ENCODE measurements at places on chromosomes 2 and 18.
A peak's percentile ranks its signal among the peaks of the same experiment; 100 is the strongest.

DNA sequence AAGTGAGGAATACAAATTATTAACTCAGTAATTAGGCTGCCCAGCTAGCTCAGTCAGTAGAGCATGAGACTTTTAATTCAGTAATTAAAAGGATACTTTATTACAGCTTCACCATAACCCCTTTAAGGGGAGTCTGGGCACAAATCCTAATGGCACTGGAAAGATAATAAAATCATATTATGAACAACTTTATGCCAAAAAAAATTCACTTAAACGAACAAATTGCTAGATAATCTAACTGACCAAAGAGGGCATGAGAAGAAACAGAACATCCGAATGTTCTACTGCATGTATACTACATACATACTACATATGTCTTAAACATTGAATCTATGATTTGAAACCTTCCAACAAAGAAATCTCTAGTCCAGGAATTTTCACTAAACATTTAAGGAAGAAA, 159.5 kb downstream of the CYP26B1 start:
- DNase-seq, result no peak

GRCh38 chr2:106142683-106143082, 51.4 kb downstream of the UXS1 start:
- no peak for DNase-seq

- no peak for DNase-seq
Measured at GRCh38 chr18:76370201-76370600, 124.8 kb downstream of the ZNF516 start.

GRCh38 chr2:109164739-109165221, 35.8 kb downstream of the SH3RF3 start:
- DNase-seq, result no peak

- DNase-seq, result no peak
Measured at GRCh38 chr2:112137516-112138158, 548 bp upstream of the FBLN7 start.

GRCh38 chr18:34695310-34695709, 14.8 kb upstream of the DTNA start:
- DNase-seq, result no peak

DNA sequence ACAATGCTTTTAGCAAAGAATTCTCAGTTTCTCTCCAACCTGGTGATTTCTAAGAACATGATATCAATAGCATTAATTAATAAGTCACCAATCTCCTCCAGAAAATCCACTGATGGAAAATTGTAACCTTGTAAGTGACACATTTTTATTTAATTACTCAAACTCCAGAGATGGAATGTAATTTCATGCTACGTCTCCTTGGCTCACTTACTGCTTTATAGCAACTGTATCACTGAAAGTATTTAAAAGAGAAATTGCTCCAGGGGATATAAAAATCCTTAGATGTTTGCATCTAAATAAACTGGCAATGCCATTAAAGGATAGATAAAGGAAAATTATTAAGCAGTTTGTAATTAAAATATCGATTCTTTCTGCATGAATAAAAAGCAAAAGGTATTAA, 325.4 kb downstream of the TSN start:
- no peak for DNase-seq

- no peak for DNase-seq
Measured at GRCh38 chr2:56034258-56034657, 110.7 kb upstream of the EFEMP1 start.

- no peak for DNase-seq
Measured at GRCh38 chr2:68352651-68353391, 12.3 kb upstream of the PLEK start.

DNA sequence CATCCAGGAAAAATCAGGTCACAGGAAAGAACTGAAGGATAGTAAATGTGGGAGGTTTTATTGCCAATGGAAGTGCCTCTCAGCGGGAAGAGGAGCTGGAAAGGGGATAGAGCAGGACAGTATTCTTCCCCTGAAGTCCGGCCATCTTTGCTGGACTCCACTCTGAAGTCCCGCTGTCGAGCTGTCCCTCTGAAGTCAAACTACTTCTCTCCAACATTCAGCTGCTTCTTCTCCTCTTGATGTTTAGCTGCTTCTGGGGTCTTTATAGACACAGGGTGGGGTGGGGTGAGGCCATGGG, 23.5 kb upstream of the SLC39A10 start:
- DNase-seq, result no peak

DNA sequence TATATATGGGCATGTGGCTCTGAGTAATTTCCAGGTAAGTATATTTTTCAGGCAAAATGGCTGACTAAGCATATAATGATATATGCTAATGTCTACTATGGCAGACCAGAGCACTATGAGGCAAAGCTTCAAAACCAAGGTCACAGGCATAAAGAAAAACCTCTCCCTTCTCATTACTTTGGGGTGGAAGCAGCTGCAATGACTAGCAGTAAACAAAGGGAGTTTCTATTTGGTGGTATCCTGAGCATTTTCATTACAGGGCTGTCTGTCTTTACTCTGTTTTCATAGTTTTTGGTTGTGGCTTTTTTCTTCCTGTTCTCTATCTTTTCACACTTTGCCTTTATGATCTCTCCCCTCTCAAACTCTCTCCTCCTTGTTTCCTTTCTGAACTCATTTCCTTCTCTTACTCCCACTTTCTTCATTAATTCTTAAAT, 15.6 kb downstream of the PDE6D start:
- DNase-seq, result no peak

- DNase-seq, result no peak
Measured at GRCh38 chr2:183060571-183061231, 17.8 kb upstream of the DUSP19 start.

- DNase-seq, result peak; percentile 51
Measured at GRCh38 chr18:11937874-11938478, 29.9 kb upstream of the MPPE1 start.

DNA sequence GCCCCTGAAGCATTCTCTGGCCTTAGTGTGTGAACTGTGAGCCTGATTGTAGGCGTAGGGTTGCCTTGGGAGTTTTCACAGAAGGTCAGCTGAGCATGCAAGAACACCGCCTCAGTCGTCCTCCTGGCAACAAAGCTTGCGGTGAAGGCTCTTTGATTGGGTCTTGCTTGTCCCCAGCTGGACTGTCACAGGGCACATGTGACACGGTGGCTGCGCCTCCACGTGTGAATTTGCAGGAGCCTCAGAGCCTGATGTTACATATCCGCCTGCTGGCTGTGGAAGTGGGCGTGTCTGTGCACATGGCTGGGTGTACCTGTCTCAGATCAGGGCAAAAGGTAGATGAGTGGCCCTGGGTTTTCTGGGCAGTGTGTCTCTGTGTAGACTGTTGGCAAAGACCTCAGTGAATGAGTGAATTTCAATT, 228.7 kb downstream of the HAUS1 start:
- no peak for DNase-seq

- peak; percentile 2 for DNase-seq
Measured at GRCh38 chr2:127674241-127675209, 805 bp downstream of the LIMS2 start.

DNA sequence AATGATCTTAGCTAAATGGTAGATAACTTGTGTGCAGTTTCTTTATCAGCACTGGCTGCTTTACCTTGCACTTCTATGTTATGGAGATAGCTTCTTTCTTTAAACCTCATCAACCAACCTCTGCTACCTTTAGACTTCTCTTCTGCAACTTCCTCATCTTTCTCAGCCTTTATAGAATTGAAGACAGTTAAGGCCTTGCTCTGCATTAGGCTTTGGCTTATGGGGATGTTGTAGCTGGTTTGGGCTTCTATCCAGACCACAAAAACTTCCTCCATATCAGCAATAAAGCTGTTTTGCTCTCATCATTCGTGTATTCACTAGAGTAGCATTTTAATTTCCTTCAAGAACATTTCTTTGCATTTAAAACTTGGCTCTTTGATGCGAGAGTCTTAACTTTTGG, 123.7 kb downstream of the PIK3C3 start:
- DNase-seq, result no peak

DNA sequence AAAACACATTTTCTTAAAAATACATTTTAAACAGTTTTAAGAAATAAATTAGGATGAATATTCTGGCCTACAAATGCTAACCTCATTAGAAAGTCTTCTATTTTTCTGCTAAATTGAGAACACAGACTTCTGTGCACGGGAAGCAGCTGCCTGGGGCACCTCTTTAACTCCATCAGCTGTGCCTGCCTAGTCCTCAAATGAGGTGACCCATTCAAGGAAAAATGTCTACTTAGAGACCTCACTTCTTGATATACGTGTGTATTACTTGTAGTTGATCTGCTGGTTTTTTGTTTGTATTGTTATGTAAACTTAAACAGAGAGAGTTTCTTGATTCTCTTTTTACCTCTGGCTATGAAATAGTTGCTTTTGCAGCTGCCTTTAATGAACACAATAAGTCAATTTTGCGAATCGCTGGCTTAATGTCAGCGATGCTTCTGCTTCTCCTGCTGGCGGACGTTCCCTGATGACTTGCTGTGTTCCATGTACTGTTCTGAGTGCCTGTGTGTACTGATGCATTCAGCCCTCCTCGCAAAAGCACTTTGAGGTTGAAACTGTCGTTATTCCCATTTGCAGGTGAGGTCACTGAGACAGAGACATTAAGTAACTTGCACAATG, 88.7 kb upstream of the TXNDC2 start:
- no peak for DNase-seq

- DNase-seq, result no peak
Measured at GRCh38 chr18:23532848-23533247, 29.5 kb downstream of the RMC1 start.

DNA sequence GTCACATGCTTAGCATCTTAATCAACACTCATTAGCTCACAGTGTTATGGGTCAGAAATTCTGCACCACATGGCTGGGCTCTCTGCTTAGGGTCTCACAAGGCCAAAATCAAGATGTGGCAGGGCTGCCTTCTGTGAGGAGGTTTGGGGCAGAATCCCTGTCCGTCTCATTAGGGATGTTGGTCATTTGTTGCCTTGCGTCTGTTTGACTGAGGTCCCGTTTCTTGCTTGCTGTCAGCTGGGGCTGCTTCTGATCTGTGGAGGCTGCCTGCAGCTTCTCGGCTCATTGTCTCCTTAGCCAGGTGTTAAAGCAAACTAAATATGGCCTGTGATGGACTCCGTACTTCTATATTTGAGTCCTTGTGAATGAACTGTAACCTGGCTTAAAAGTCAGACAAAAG, 146.5 kb downstream of the NDUFA10 start:
- DNase-seq, result no peak

- DNase-seq, result no peak
Measured at GRCh38 chr18:75533950-75534349, 106.4 kb upstream of the SMIM21 start.

DNA sequence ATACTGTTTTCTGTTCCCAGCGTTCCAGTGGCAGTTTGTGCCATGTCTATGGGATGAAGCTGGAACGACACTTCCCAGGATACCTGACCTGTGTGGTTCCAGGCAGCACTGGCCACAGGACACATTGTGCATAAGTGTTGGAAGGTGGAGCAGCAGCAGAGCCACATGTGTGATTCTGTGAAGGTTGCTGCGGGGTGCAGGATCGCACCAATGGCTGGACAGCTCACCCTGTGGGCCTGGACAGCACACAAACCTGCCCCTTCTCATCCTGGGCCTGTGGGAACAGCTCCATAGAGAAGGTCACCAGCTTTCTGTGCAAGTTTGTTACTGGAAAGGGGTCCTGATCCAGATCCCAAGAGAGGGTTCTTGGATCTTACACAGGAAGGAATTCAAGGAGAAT, 252.2 kb upstream of the RAB6C start:
- no peak for DNase-seq

DNA sequence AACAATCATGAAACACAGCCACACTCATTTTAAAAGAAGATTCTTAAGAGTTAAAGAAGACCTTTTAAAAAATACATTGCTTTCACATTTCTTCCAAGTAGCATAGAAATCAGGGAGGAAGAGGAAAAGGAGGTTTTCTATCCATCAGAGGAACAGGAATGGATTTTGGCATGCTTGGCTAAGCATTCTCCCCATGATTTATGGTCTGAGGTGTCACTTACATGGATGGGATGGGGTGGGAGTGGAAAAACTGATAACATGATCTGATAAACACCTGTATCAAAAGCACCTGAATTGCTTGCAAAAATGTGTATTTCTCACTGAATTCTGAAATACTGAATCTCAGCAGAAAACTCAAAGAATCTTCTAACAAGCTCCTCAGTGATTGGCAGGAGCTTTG, 265.9 kb downstream of the NRXN1 start:
- DNase-seq, result no peak

GRCh38 chr2:237299906-237300305, 114.1 kb downstream of the COL6A3 start:
- no peak for DNase-seq

GRCh38 chr18:11055721-11056120, 93.6 kb downstream of the PIEZO2 start:
- no peak for DNase-seq

DNA sequence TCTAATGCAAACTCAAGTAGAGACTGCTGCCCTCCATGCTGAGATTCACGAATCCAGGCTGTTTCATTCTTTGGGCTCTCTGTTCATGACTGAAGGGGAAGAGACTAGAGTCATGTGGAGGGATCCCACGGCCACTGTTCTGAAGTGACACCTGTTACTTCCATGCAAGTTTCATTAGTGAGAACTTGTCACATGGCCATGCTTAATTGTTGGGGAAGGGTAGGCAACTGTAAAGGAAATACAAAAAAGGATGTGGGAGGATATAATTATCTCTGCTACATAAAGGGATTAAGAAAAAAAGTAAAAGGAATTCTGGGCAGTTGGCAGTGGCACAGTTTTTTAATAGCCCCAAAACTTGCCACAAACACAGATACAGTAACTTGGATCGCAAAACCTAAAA, 28.0 kb upstream of the PSME4 start:
- no peak for DNase-seq

- DNase-seq, result no peak
Measured at GRCh38 chr2:152426801-152427200, 91.8 kb downstream of the FMNL2 start.

- DNase-seq, result no peak
Measured at GRCh38 chr2:46012618-46013240, 284.5 kb upstream of the EPAS1 start.

DNA sequence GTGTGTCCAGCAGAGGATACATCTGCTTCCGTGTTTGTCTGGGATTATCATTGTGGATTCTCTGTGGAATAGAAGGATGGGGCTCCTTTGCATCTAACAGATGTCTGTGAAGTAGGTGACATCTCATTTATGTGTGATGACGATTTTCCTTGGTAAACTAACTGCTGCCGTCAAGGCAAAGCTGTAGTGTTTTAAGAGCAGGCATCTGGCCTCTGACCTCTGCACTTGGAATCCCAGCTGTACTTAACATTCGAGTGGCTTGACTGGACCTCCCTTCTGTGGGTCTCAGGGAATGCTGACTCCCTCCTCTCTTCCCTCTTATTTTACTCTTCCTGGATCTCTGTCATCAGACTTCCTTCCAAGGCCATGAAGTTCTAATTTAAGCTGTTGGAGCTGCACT, 56.4 kb downstream of the DCDC2C start:
- no peak for DNase-seq

GRCh38 chr2:233131936-233132720, 72.0 kb downstream of the INPP5D start:
- DNase-seq, result no peak

- DNase-seq, result no peak
Measured at GRCh38 chr2:17401096-17401495, 117.1 kb downstream of the RAD51AP2 start.

GRCh38 chr2:127194447-127194846, 25.7 kb downstream of the CYP27C1 start:
- DNase-seq, result no peak

GRCh38 chr2:9498210-9498609, 23.9 kb downstream of the IAH1 start:
- DNase-seq, result no peak

GRCh38 chr2:226995625-226996041, 159.8 kb downstream of the RHBDD1 start:
- DNase-seq, result no peak

GRCh38 chr2:99555404-99555803, 65.6 kb upstream of the REV1 start:
- DNase-seq, result no peak

Measured in stimulated activated CD4-positive, alpha-beta T cell treated with anti-CD3 and anti-CD28 coated beads, Interleukin-1b, Interleukin-23, amount 100 ng/mL, for 24 hours (primary cell).